ENCODE measurements at places on chromosomes 5 and 9.

GRCh38 chr5:142515036-142515435 lies 170.9 kb downstream of the FGF1 start:
- no peak for DNase-seq

- DNase-seq = no peak
Observed at GRCh38 chr5:61115968-61116367, 46.3 kb downstream of the SMIM15 start.

DNA sequence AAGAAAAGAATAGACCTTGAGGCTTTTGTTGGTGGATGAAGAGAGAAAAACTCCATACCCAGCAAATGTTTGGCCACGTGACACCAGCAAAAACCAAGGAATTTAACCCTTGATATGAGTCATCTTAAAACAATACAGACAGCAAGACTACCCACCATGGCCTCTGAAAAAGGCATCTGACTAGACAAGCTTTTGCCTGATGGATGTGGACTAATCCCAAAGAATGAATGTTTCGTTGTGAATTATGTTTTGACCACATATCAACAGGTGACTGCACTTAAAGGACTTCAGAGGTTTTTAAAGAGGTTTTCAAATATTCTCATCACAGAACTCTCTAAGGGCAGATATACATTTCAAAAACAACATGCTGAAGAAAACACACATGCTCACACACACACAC lies 33.0 kb upstream of the SLC1A3 start:
- DNase-seq = no peak

DNA sequence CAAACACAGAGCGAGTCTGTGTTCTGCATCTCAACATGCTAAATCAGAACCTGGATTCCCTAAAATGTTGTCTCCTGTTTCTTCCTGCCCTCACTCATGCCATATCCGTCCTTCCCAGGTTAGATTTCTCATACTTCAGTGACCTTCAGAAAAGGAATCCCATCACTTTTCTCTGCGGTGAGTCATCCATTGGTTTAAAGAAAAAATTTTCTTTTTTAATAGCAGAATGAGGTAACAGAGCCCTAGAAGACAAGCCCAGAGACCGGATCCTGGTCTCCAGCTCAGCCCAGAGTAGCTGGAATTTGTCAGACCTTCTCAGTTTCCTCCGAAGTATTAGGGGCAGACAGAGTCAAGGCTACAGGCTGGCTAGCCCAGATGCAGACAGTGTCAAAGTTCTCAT lies 143.2 kb upstream of the DMRT1 start:
- no peak for DNase-seq

GRCh38 chr9:93826209-93826608 lies 128.9 kb downstream of the BARX1 start:
- DNase-seq = peak; percentile 54

GRCh38 chr5:173744551-173744950 lies 128.1 kb upstream of the BOD1 start:
- no peak for DNase-seq

- DNase-seq = no peak
Observed at GRCh38 chr9:86452201-86452828, 98.1 kb upstream of the TUT7 start.

- no peak for DNase-seq
Observed at GRCh38 chr9:24488896-24489295, 56.8 kb downstream of the IZUMO3 start.

DNA sequence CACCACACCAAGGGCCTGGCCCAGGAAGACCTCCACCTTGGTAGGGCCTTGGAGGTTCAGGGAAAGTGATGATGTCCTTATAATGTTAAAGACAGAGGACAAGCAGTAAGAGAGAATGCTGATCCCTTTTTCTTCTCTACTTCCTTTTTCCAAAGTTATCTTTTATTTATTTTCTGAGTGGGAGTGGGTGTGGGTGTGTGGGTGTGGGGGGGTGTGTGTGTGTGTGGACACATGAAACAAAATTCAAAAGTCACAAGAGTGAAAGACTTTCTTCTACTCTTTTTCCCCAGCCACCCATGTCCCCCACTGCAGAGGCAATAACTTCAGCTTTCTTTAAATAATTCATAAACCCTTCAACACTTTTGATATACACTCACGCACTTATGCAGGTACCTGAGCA lies 70.8 kb downstream of the ROR2 start:
- DNase-seq = no peak

- no peak for DNase-seq
Observed at GRCh38 chr5:168681556-168682183, 102.5 kb upstream of the PANK3 start.

DNA sequence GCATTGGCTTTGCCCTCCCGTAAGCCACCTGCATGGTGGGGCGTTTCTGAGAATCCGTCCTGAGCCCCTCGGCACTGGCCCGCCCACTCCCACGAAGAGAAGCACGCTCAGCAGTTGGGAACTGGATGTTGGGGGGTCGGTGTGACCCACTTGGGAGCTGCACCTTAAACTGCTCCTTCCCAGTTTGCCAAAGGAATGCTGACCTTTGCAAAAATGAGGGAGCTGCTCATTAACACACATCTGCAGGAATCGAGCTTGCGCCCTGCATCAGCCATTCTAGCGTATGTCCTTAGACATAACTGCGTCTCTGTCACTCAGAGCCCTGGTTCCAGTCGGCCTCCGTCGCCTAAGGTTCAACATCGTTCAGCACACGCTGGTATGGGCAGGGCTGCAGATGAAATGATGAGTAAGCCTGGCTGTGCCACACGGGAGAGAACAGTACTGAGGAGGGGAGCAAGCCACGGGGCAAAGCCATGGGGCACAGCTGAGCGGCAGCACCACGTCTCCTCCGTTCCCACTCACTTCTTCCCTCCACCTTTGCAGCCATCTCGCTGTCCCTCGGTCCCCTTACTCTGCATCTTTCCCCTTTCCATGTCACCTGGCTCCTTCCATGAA lies 28.8 kb upstream of the NCS1 start:
- DNase-seq = no peak

DNA sequence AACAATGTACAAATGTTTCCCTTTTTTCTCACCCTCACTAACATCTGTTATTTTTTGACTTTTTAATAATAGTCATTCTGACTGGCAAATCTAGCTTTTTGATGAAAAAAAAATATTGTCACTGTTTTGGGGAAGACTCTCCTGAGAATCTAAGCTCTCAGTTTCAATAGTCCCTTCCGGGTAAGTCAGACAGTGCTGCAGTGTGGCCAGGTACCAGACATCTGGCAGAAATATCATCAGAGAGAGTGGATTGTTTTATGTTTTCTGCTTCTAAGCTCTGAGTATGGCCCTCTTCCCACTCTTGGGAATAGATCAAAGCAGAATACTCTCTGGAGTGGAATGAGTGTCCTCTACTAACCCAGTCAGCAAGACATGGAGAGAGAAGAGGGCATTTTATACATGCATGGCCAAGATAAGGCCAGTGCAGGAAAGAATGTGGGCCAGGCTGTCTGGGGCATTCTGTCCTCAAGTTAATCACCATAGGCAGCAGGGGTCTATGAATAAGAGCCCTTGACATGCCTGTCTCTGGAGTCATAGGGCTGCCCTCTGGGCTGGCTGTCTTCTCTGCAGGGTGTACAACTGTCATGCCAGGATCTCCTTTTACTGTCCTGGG lies 38.5 kb upstream of the OR2S2 start:
- no peak for DNase-seq

Data from ecto neural progenitor cell (in vitro differentiated cells).